ELR (cell line): ENCODE measurements at places on chromosomes 3 and 15.

DNA sequence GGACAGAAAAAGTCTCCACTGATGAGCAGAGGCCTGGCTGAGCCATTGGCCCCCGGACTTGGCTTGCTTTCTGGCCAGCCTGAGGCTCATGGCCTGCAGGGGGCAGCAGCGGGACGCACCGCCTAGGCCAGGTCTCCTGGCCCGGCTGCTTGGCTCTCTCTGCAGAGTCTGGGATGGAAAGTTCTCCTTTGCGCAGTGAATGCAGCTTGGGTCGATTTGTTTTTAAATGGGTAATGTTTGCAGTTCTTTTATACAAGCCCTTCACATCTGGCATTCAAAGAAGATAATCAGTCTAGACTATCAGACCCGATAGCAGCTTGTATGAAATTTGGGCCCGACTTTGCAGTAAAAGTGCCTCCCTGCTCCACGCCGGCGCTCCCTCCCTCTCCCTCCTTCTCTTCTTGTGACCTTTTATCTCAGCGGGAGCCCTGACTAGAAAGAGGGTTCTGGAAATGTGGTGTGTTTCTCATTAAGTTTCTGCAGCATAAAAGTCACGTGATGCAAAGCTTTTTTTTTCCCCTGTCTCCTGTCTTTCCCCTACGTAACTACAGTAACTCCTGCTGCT lies 59.9 kb downstream of the ZNF621 start:
- DNase-seq = peak; percentile 67

GRCh38 chr15:74978503-74978902 lies 16.9 kb upstream of the SCAMP5 start:
- DNase-seq = peak; percentile 50

DNA sequence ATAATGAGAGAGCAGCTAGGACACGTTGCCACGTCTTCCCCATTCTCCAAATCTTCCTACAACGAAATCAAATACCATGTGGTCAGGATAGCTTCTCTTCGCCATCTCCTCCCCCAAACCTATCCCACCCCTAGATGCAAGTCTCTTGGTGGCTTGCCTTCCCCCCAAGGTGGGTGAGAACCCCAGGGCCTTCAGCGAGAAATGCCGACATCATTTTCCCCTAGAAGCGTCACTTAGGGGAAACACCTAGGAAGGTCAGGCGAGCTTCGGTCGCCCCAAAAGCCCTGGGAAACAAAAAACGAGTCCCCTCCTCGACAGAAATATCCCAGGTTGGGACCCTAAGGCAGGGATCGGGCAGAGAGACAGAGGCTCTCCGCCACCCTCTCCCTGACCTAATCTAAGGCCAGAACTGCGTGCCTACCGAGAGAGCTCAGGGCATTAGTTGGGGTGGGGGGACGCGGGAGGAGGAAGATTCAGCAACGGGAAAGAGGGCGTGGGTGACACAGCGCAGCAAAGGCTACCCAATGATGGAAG lies 502 bp downstream of the DPH3 start:
- peak; percentile 6 for DNase-seq

DNA sequence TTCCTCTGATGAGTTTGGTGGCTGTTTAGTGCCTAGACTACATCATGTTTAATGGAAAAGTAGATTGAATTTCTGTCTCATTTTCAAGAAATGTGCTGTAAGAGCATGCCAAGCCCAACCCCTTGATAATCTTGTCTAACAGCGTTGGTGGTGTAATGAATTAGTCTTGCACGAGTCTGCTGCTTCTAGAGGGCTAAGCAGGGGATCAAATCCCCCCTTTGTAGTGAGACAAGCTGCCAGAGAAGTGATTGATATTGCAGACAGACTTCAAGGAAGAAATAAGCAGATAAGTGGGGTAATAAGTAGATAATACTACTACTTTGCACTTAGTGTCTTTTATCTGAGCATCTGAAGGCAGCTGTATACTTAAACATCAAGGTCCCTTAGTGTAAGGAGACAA lies 141.4 kb downstream of the TP63 start:
- DNase-seq = peak; percentile 13

- no peak for DNase-seq
Observed at GRCh38 chr3:46865031-46865507, 1.8 kb upstream of the MYL3 start.

DNA sequence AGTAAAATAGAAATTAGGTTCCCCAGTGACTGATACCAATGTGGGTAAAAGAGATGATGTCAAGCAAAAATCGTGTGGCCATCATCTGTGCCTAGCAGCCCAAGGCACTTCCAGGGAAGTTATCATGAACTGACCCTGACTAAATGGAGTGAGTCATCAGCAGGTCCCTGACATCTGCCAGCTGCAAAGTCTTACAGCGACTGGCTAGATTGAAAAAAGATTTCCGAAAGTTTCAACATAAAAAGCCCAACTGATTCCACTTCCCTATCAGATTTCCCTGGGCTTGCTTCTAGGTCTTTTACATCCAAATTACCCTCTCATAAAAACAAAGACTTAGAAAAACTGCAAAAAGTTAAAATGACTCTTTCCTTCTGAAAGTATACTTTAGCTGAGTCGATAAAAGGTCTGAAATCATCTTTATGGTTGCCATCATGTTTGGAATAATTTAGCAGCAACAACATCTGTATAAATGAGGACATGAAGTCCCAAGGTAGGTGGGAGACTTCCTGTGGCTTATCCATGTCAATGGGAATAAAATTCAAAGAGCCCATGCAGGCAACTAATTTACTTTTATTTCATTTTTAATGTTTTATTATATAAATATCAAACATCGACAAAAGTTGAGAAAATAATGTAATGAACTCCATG lies 342.8 kb downstream of the ERC2 start:
- DNase-seq = peak; percentile 84

DNA sequence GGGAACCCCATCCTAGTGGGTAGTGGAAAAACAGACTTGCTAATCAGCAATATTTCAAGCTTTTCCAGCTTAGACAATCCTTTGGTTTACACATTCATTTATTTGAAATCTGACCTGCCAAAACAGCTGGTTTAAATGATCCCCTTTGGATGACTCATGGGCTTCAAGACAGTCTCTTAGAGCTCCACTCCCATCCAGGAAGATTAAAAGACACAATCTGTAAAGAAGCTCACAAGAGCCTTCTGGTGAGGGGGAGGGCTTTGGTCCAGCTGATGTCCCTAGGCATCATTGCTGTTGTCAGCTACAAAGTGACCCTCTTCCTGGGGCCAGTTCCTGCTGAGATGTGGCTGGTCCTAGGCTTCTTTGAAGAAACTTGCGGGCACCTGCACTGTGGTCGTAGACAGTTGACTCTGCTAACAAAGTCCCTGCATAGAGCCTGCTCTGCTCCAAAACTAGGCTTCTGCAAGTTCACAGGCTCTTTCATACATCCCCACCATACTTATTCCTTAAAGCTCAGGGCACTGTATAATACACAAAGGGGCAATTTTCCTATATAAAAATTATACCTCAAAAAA lies 73.7 kb downstream of the IGSF11 start:
- no peak for DNase-seq

GRCh38 chr3:71451060-71451459 lies 132.5 kb downstream of the FOXP1 start:
- DNase-seq = no peak

DNA sequence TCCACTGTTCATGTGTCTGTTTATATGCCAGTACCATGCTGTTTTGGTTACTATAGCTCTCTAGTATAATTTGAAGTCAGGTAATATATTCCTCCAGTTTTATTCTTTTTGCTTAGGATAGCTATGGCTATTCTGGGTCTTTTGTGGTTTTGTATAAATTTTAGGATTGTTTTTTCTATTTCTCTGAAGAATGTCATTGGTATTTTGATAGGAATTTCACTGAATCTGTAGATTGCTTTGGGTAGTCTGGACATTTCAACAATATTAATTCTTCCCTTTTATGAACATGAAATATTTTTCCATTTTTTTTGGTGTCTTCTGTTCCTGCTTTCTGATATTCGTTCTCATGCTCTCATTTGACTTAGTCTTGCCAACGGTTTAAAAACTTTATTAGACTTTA lies 39.6 kb downstream of the GREM1 start:
- no peak for DNase-seq
